ENCODE measurements at places on chromosomes 11 and 22.

DNA sequence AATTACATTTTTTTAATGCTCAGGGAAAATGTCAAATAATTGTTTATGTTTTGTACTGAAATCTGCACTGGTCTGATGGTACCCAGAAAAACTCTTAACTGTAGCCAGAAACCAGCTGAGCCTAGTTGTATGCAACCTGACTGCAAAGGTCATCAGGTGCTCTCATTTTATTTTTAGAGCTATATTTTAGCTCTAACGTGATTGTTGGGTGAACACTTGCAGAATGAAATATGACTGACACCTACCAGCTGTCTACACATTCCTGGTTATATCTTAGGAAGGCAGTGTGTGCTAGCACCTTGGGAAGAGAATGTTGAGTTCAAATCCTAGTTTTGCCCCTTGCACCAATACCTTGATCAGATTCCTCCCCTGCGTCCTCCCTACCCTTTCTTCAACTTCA, 23.6 kb downstream of the PTPRJ start:
- no peak for DNase-seq

DNA sequence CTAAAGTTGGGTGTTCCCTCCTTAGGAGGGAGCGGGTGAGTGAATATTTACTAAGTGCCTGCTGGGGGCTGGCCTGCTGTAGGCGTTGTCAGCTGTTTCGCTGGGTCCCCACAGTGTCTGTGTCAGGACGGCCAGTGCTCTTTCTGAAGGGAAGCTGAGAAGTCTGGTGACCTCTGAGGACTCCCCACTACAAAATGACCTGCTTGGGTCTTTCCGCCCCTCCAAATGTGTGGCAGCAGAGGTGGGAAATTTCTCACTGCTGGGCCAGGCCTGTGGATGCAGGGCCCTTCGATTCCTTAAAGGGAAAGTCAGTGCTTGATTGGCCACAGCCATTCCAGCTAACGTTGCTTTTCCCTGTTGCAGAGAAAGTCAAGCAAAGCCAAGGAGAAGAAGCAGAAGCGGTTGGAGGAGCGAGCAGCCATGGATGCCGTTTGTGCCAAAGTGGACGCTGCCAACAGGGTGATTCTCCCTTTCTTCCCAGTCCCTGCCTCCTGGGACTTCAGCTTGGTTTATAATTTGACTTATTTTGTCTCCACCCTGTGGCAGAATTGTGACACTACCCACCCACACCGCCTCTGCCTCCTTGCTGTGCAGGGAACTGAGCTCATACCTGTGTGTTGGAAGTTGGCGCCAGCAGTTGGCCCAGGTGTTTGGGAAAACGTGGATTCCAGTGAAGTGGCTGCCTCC, 6.8 kb downstream of the NAA40 start:
- DNase-seq = peak; percentile 35

DNA sequence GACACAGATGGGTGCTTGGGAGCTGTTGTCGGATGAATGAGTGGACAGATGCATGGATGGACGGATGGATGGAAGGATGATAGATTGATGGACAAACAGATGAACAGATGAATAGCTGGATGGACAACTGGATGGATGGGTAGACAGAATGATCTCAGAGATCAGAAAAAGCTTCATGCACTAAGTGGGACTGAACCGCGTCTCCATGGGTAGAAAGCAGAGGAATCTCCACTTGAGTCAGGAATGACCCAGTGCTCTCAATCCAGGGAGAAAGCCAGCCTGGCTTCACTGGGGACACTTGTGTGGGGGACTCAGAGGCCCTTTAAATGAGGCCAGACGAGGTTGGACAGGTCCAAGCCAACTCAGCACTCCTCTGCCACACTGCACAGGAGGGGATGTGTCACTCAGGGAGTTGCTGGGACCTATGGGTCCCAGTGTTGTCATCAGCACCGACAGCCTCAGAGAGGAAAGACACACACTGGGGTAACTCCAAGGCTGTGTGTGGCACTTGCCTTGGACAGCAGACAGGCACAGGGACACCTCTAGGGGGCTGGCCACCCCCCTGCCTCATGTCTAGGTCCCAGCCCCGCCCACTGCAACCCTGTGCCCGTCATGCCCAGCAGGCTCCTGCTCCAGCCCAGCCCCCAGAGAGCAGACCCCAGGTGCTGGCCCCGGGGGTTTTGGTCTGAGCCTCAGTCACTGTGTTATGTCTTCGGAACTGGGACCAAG, 5.6 kb downstream of the IGLL5 start:
- no peak for DNase-seq

GRCh38 chr11:60914633-60915247, 782 bp downstream of the TMEM109 start:
- DNase-seq = no peak
